ENCODE measurements at places on chromosomes 6 and 20. TPM values are rescaled to one million over a fixed set of nuclear protein-coding genes. Genes with fewer than 3 reads are reported as not detected.

DNA sequence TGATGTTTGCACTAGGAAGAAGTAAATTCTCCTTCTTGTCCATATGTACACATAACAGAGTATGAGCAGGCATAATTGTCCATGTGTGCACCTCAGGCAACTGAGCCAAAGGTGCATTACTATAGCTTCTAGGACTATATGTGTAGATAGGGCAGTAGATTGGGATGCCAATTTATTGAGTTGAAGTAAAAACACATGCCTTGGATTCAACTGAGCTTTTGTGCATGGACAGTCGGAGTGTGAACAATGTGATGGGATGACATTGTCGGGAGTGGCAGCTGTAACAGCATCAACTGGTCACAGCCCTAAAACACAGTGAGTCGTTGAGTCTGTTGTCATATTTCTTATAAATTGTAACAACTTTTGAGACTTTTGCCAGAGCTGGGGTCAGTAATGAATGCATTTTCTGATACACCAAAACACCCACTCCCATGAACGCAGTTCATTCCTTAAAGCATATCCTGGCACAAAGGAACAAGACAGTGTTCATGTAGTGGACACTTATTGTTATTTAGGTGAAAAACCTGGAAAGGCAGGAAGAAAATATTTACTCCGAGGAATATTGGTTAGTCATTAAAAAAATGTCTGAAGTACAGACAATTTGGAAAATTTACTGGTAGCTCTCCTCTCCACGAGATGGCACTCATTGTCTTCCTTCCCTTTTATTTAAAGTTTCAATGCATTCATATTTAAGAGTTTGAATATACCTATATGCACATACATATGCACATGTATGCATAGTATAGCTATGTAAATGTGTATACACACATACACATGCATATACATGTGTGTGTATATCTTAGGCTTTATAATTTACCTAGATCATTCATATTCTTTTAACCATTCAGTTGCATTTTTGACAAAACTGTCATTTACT is 302.0 kb upstream of the STXBP5 start:
- H3K36me3 ChIP-seq, result no peaks in the 10 kb centered on the region
- H3K4me1 ChIP-seq, result peaks cover 22% of the 10 kb centered on the region
- H3K27me3 ChIP-seq, result no peaks in the 10 kb centered on the region
- H3K4me3 ChIP-seq, result no peak overlapping the region
- peak; percentile 62 for DNase-seq

GRCh38 chr6:15331143-15331542 is 85.3 kb downstream of the JARID2 start:
- no peak overlapping the region for H3K27ac ChIP-seq
- DNase-seq, result peak; percentile 37
- H3K4me3 ChIP-seq, result no peak overlapping the region
- H3K36me3 ChIP-seq, result no peaks in the 10 kb centered on the region
- H3K27me3 ChIP-seq, result no peaks in the 10 kb centered on the region

MACROD2 gene
- total RNA-seq, result 11.5 TPM

- no peaks in the 10 kb centered on the region for H3K4me1 ChIP-seq
- DNase-seq, result no peak
- H3K27me3 ChIP-seq, result no peaks in the 10 kb centered on the region
These were observed 17.5 kb upstream of the SIRPA start for GRCh38 chr20:1877609-1878200.

DNA sequence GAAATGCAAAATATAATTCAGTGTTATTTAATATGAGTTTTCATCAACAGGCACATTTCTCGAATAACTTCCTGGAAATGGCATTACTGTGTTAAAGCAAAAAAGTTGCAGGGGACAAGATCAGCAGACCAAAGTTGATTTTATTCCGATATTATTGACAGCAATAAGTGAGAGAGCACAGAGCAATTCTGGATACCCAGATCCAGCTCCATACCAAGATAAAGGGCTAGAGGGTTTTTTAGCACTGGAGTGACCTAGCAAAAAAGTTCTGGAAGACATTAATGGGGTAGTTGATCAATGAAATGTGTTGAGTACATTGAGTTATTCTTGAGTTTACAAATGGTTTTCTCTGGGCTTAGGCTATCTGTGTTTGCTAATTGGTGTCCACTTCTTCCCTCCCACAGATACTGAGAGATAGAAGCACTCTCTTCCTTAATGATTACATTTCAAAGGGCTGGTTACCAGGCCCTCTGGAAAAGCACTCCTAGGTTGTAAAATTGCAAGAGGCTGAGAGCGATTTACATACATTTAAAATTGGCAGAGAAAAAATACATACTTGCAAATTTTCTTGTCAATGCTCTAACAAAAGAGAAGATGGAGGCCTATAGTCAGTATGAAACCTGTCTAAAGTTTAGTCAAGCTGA is 47.0 kb upstream of the MANEA start:
- no peak overlapping the region for H3K4me3 ChIP-seq
- no peak for DNase-seq
- no peaks in the 10 kb centered on the region for H3K27me3 ChIP-seq
- H3K36me3 ChIP-seq, result no peaks in the 10 kb centered on the region
- no peaks in the 10 kb centered on the region for H3K4me1 ChIP-seq

DNA sequence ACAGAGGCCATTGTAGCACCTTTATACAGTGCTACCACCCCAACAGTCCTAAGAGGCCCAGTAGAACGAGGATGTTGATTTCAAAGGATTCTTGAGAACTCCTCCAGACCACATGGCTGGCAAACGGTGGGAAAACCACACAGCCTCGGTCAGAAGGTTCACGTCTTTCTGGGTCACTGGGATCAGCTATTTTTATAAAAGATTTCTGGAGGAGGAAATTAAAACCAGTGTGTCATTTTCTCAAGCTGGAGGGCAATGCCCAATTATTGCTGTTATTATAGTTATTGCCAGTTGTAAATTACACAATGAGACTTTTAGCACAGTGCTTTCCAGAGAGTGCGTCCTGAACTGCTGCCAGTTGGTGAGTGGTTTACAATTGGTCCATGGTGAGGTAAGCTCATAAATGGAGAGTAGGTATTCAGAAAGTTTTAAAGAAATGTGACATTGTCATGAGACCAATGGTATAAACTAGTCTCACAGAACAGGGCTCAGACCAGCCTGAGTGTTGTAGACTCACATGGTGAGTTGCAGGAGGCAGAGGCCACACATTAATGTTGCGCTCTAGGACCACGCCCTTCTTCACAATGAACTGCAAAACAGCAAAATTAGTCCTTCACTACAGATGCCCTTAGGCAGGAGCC is 8.4 kb upstream of the PPP1R14C start:
- H3K27ac ChIP-seq, result no peak overlapping the region
- H3K27me3 ChIP-seq, result no peaks in the 10 kb centered on the region
- peaks cover 1% of the 10 kb centered on the region for H3K4me1 ChIP-seq
- no peaks in the 10 kb centered on the region for H3K36me3 ChIP-seq
- no peak overlapping the region for H3K4me3 ChIP-seq

HLA-DOB gene
- total RNA-seq, result 0.29 TPM

ARHGAP40 gene
- not detected for total RNA-seq

CFAP206 gene
- 0.07 TPM for total RNA-seq

GRCh38 chr6:133447924-133448323 is 206.8 kb downstream of the EYA4 start:
- DNase-seq, result no peak
- H3K27ac ChIP-seq, result no peak overlapping the region
- H3K4me1 ChIP-seq, result no peaks in the 10 kb centered on the region
- no peak overlapping the region for H3K4me3 ChIP-seq
- no peaks in the 10 kb centered on the region for H3K36me3 ChIP-seq

DNA sequence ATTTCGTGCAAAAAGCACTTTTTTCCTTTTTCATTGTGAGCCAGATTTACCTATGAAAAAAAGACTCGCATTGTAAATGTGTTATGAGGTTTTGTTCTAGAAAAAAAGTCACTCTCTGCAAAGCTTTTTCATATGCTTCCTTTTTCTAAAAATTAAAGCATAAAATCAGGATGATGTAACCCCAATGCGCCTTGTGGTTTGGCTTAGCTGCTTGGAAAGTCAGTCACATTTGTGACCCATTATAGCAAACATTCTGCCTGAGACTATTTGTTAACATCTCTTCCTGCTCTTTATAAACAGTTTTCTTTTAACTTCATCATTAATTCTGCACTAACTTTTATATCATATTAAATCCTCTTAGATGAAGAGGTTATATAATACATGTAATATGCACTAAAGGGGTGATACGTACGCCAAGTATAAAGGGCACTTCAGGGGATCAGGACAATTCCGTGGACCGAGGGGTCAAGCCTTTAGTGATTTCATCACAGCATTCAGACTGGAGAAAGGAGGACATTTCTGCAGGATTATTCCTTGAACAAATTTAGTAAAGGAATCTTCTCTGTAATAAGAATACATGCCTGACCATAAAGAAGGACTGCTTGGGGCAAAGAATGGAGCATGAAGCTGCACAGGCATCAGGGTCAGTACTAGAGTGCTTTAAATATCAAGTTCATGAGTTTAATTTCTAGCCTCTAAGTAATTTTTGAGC is 48.1 kb upstream of the SMLR1 start:
- H3K27me3 ChIP-seq, result no peaks in the 10 kb centered on the region
- H3K27ac ChIP-seq, result no peak overlapping the region
- no peak overlapping the region for H3K4me3 ChIP-seq

GRCh38 chr6:45677381-45678284 is 299.9 kb upstream of the SUPT3H start:
- H3K4me1 ChIP-seq, result peaks cover 16% of the 10 kb centered on the region
- no peaks in the 10 kb centered on the region for H3K27me3 ChIP-seq
- H3K36me3 ChIP-seq, result no peaks in the 10 kb centered on the region
- peak overlapping the region; percentile 50 for H3K27ac ChIP-seq

RANBP9 gene
- total RNA-seq, result 25.8 TPM

- DNase-seq, result no peak
- H3K4me3 ChIP-seq, result no peak overlapping the region
- no peaks in the 10 kb centered on the region for H3K36me3 ChIP-seq
- no peak overlapping the region for H3K27ac ChIP-seq
These were observed 69.4 kb downstream of the FYN start for GRCh38 chr6:111803804-111804203.

TLDC2 gene
- not detected for total RNA-seq

DNA sequence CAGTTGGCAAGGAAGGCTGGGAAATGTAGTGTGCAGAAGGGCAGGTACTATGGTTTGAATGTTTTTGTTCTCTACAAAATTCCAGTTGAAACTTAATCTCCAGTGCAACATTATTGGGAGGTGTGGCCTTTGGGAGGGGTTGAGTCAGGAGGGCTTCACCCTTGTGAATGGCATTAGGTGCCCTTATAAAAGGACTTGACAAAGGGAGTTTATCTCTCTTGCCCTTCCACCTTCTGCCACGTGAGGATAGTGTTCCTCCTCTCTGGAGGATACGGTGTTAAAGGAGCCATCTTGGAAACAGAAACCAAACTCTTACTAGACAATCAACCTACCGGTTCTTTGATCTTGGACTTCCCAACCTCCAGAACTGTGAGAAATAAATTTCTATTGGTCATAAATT is 82.2 kb upstream of the LRFN2 start:
- peaks cover 5% of the 10 kb centered on the region for H3K27me3 ChIP-seq
- DNase-seq, result no peak
- no peak overlapping the region for H3K27ac ChIP-seq
- H3K4me3 ChIP-seq, result no peak overlapping the region

GID8 gene
- total RNA-seq, result 47.5 TPM

DNA sequence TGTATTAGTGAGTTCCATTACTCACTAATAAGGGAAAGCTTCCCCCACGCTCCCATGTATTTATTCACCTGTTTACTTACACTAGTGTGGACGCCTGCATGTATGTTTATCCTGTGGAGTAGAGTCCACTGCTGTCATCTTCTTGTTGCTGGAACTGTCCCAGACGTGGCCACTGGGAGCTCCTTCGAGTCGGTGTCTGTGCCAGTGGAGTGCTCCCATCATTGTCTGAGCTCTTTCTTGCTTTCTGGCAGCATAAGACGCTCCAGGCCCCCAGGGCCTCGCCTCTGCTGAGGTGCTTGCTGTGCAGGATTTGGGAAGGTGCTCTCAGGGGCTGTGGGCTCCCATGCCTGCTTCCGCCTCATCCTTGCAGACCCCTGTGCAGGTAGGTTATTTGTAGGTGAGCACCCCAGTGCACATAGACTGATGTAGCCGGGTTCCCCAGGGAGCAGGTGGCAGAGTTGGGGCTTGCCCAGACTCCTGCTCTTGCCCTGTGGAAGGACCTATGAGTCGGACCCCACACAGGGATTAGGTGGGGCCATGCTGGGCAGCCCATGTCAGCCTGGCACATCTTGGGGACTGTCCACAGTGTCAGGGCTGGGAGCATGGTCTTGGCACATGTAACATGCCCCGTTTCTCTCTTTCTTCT is 16.6 kb downstream of the PHACTR3 start:
- no peak for DNase-seq
- peaks cover 99% of the 10 kb centered on the region for H3K27me3 ChIP-seq
- H3K4me3 ChIP-seq, result no peak overlapping the region
- H3K27ac ChIP-seq, result no peak overlapping the region

- peak; percentile 17 for DNase-seq
- peaks cover 20% of the 10 kb centered on the region for H3K4me1 ChIP-seq
- no peak overlapping the region for H3K4me3 ChIP-seq
- H3K27ac ChIP-seq, result 0 out of 2 replicates have a peak overlapping the region, but pooled peaks have one; percentile 2
- no peaks in the 10 kb centered on the region for H3K27me3 ChIP-seq
- no peaks in the 10 kb centered on the region for H3K36me3 ChIP-seq
These were observed 448.1 kb downstream of the KIF16B start for GRCh38 chr20:16124911-16125776.

DNA sequence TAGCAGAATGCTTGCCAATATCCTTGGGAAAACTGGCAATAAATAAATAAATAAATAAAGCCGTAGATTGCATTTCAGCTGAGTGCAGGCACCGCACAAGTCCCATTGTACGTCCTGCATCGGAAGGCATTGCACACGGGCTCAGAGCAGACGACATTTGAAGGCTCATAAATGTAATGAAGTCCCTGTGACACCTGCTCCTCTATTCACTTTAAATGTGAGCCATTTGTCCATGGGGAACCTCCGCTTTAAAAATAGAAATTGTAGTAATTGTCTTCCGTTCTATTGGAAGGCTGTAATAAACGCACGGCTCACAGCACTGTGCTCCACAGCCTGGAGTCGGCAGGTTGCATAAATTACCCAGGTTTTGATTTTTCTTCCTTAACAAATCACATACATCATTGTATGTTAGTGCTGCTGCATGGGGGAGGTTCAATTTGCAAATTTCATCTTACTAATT is 32.6 kb downstream of the MYT1 start:
- no peak for DNase-seq
- no peak overlapping the region for H3K4me3 ChIP-seq
- no peaks in the 10 kb centered on the region for H3K36me3 ChIP-seq
- H3K4me1 ChIP-seq, result no peaks in the 10 kb centered on the region
- peaks cover 69% of the 10 kb centered on the region for H3K27me3 ChIP-seq
- H3K27ac ChIP-seq, result no peak overlapping the region

- H3K27me3 ChIP-seq, result peaks cover 7% of the 10 kb centered on the region
- H3K4me1 ChIP-seq, result no peaks in the 10 kb centered on the region
- no peak overlapping the region for H3K27ac ChIP-seq
- no peaks in the 10 kb centered on the region for H3K36me3 ChIP-seq
- H3K4me3 ChIP-seq, result no peak overlapping the region
These were observed 34.5 kb downstream of the COL19A1 start for GRCh38 chr6:69900869-69901268.

EPPIN gene
- total RNA-seq, result not detected
